Central memory CD8-positive, alpha-beta T cell (primary cell): ENCODE measurements at places on chromosomes 1 and 21.

GRCh38 chr1:20685099-20685662 lies 24.0 kb upstream of the DDOST start:
- DNase-seq: no peak

- no peak for DNase-seq
Observed at GRCh38 chr1:186187601-186188000, 187.5 kb downstream of the TPR start.

GRCh38 chr1:234558330-234558836 lies 51.6 kb downstream of the IRF2BP2 start:
- no peak for DNase-seq

DNA sequence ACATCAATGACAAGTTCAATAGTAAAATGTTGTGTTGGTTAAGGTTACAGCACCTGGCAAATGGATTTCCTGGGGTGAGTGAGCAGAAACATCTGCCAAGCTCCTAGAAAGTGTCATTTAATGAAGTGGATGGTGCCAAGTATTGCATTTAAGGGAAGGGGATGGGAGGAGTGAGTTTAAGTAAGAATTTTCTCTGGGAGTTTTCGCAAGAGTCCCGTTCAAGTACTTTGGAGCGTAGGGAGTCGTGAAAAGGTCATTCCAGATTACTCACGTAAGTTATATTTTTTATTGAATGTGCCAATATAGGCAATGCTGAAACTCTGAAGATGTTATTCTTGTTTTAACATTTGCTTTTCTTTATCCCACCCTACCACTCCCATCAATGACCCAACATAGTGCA lies 117.4 kb upstream of the RAB3GAP2 start:
- DNase-seq: no peak
